ENCODE measurements at places on chromosomes 2 and 18.

DNA sequence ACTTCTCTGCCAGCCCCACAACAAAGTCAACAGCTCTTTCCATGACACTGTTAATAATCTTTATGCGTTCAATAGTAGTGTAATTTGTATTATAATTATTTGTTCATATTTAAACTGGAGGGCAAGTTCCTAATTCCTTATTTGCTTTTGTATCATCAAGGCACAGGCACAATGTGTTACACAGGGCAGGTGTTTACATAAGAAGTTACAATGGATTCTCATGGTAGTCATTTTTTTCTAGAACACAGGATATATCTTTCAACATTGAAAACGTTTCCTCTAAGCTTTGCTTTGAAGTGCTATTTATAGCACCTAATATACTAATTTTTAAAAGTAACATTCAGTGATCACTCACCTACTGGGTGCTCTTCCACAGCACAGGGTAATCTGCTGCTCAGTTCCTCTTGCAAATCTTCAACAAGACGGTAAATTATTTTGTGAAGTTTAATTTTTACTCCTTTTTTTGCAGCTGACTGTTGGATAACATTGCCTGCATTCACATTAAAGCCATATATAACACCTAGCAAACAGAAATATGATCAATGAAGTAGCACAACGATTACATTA is 7.3 kb downstream of the RPS27A start:
- no peak for DNase-seq

- no peak for DNase-seq
Observed at GRCh38 chr18:10365021-10365500, 89.4 kb upstream of the APCDD1 start.

GRCh38 chr2:119066272-119066804 is 92.2 kb downstream of the C1QL2 start:
- no peak for DNase-seq

- no peak for DNase-seq
Observed at GRCh38 chr2:100812116-100812515, 7.8 kb upstream of the NPAS2 start.

- DNase-seq: no peak
Observed at GRCh38 chr18:27185025-27185763, at the start of gene CHST9. Gene CHST9 (minus strand): TSS chr18:27185308. CDS start chr18:27142809, 42,499 bp downstream.

DNA sequence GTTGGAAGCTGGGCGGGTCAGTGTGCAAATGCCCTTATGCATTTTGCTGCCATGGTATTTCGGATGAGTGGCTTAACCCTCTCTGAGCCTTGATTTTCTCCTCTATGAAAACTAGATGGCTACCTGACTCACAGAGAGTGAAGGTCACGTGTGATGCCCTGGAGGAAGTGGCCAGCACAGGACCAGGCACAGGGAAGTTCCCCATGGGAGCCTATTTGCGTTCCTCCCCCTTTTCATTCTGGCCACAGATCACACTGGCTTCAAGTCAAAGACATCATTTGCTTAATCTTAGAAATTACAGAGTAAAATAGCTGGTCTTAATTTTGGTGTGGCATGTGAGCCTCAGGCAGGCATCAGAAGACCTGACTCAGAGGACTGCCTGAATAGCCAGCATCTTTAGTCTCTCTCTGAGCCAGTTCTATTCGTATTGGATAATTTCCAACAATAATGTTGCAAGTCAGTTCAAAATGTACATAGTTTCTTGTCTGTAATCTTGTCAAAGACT is 57.6 kb upstream of the CD302 start:
- DNase-seq: no peak

GRCh38 chr2:112050316-112050715 is 4.8 kb upstream of the TMEM87B start:
- no peak for DNase-seq

DNA sequence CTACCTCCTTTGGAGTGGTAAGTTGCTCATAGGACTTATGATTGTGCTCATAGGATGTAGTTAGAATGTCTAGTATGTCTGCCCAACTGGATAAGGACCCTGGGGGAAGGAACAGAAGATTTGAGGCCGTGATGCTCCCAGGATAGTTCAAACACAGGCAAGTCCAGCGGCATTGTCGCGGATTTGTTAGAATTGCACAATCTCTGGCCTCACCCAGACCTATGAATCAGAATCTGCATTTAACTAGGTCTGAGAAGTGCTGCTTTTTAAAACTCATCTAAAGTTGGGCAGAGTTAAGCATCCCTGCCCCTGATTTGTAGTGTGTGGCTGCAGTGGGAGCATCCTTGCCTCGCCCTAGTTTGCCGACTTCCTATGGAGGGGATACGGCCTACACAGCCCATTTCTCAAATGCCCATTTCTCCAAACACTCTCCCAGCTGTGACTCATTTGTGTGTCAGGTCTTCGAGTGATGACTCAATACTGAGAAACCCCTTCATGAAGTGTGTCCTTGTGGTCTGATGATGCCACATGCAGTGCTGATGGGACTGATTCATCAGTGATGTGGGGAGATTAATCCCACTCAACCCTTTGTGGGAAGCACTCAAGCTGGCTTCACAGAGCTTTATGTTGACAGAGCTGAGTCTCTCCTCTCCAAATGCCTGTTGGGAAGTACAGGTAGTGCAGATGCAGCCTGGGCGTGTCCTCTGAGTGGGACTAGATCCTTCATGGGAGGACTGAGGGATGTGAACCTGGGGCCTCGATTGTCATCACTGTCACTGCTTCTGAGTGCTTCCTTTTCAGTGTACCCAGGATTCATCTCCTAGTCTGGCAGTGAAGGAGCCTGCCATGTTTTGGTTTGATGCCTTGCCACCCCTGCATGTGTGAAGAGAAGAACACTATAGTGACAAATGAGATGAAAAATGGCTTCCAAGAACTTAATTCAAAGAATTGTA is 18.7 kb downstream of the SMIM21 start:
- no peak for DNase-seq

DNA sequence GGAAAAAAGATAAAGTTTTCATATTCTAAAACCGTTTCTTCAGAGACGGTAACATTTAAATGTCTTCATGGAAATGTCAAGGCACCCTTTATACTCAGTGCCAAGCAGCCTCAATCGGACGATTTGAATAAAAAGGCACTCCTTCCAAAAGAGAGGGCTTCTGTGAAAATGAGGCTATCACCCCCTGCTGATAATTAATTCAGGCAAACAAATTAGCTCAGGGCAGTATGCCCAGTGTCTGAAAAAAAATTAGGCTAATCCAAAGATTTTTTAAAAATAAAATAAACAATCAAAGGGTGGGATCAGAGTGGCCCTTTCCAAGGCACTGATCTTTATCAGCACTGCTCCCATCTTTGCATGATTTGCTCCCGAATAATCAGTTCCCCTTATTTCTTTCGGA is 151.0 kb upstream of the PID1 start:
- no peak for DNase-seq

DNA sequence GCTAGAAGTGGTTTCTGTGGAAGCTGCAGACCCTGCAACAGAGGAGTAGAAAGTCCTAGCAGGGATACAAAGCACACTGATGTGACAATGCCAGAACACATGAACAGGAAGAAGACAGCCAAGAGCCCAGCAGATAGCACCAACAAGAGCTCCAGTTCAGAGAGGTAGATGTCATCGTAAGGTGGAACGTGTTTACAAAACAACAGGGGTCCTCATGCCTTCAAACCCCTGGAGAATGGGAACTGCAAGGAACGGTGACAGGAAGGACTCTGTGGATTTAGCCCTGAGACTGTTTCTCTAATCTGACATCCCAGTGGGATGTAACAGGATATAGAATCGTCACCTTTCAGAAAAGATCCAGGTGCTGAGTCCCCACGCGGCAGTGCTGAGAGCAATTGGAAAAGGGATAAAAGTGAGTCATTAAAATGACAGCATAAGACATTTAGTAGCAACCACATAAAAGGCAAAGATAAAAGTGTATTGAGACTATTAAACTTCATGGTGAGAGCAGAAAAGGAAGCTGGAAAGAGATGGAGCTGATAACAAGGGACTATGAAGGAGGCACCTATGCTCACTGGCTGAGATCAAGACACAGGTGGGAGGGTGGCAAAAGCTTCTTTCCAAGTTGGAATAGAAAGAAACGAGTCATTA is 195.2 kb downstream of the FBXO15 start:
- peak; percentile 64 for DNase-seq

DNA sequence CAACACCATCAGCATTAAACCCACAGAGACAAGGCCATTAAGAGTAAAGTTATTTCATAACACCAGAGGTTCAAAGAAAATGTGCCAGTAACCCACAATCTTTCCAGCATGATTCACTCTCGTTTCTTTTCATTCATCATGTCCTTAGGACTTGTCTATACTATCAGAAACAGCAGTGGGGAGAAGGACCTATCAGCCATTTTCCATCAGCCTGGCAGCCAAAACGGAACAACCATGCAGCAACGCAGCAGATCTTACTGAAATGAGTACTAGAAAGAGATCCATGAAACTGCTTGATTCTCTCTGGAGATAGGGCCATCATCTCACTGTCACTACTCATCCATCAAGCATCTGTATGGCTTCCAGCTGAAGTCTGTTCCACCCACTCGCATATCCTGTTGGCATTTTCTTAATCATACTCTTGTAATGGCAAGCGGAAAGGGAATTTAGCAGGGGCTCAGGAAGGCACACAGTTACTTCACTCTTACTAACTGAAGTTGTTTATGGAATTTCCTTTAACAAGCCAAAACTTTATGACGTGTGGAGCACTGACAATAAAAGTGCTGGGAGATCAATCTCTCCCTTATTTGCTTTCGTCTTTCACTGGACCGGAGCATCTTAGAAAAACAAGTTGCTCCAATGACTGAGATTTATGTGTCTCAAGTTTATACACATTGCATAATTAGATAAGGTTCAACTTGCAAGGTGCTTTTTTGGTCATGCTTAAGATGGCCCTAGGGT is 69.7 kb downstream of the EPHA4 start:
- DNase-seq: no peak

DNA sequence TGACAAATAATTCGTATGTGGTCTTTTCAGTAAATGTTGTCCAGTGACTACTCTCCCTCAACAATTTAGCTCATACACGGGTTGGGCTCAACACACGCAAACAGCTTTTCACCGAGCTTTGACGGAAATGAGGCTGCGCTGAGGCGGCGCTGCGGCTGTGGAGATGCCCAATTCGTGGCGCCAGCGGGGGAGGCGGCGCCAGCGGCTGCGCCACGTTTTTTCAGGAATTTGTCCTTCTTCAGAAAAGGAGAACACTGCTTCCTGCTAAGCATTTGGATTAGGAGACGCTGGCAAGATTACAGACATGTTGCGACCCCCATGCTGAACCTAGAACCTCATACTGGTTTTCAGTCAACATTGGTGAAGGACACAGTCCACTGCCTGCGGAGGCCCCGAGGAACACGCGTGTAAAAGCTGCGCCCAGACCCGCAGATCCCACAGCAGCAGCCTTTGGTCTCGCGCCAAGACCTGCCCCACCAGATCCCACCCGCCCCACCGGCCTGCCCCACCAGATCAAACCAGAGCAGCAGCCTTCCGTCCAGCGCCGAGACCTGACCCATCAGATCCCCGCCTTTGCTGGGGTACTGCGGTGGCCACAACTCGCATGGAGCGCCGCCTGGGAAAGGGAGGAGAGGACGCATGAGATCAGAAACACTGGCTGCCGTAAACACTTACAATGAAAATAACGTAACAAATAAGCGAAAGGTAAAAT is 173.8 kb downstream of the TMEM18 start:
- DNase-seq: no peak

DNA sequence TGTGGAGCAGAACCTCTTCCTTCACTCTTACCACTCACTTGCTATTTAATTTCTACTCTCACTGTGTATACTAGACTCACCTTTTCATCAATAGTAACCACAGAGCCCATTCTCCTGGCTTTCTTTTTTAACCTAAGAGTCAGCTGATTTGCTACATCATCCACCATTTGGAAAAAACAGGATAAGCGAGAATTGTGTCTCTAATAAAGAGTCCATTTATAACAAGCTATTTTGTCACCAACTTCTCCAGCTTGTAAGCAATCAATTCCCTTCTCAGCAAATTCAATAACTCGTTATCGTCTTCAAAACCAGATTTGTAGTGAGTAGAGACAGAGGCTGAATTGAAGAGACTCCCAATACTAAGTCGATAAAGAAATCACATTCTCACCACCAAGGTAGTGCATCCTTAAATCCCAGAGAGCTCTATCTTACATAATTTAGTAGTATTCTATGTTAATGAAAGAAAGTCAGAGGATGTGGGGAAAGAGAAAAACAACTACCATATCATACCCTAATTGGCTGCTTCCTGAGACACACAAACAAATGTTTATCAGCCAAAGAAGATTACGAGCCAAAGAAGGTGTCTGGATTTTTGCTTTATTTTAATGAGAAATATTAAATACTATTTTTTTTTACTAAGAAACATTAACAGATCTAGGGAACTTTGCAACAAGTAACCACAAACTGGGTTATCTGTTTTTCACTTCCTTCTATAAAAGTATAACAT is 52.5 kb upstream of the SPTBN1 start:
- no peak for DNase-seq

DNA sequence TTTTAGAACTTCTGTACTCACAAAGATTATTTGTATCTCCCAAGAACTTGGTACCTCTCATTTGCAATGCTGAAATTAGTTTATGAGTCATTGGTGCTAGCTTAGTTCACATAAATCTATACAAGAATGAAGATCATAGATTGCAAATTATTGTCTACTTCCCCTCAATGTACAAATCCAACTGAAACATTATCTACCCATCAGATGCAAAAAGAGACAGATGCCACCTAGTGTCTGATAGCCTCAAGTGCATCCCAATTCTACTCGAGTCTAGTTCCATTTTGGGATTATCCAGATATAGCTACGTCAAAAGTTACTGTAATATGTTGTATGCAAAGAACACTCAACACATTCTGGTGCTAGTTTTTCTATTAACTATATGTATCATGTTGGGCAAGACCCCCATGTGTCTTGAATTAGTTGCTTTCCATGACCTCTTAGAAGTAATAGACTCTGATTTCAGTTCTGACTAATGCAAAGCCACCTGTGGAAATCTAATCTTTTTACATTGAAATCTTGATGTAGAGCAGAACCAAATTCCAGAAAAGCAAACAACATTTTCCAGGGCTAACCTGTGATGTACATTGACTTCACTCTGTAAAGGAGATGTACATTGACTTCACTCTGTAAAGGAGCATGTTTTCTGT is 210.0 kb downstream of the RBM43 start:
- peak; percentile 34 for DNase-seq

- peak; percentile 12 for DNase-seq
Observed at GRCh38 chr2:154402213-154402612, 296.3 kb upstream of the KCNJ3 start.

DNA sequence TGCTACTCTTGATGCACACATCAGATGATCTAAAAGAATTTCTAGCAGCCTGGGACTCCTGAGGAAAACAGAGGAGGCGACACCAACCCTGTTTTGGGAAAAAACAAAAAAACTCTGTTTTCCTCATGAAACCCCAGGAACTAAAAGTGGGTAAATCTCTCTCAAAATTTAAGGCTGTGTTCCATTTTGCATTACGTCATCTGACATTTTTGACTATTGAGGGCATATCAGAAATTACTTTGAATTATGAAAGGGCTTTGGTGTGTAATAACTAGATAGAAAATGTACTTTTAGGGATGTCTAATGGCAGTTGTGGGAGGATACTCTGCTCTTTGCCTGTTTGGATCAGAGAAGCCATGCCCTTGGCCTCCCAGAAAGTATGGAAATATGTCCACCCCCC is 963.0 kb downstream of the CNTNAP5 start:
- DNase-seq: no peak
